Hepatocyte (in vitro differentiated cells): ENCODE measurements at places on chromosomes 7 and 10. TPM values are rescaled to one million over a fixed set of nuclear protein-coding genes. Genes with fewer than 3 reads are reported as not detected.
A peak's percentile ranks its signal among the peaks of the same experiment; 100 is the strongest.

ITGA8 gene
- 2.9 and 3.9 TPM in 2 replicates for polyA plus RNA-seq

SMKR1 gene
- 0.37 and 1.8 TPM in 2 replicates for polyA plus RNA-seq

C10orf67 gene
- polyA plus RNA-seq = not detected in 2 replicates

SLC18A3 gene
- 4.3 and 8.1 TPM in 2 replicates for polyA plus RNA-seq

H2BK1 gene
- not detected in 2 replicates for polyA plus RNA-seq

OR2A1 gene
- polyA plus RNA-seq = 0.06 and 0.22 TPM in 2 replicates

HOXA1 gene
- 0.25 and 0.77 TPM in 2 replicates for polyA plus RNA-seq

STOX1 gene
- polyA plus RNA-seq = 1.6 and 3.7 TPM in 2 replicates

PON1 gene
- 42.2 and 62.3 TPM in 2 replicates for polyA plus RNA-seq

PNLIPRP3 gene
- polyA plus RNA-seq = 0.46 TPM in 1 of 2 replicates, not detected in the other

GRCh38 chr7:1787681-1788235 lies 117.7 kb downstream of the ELFN1 start:
- DNase-seq = no peak

GRCh38 chr10:102629661-102630614 lies 14.3 kb upstream of the TRIM8 start:
- peak; percentile 40 for DNase-seq

DNA sequence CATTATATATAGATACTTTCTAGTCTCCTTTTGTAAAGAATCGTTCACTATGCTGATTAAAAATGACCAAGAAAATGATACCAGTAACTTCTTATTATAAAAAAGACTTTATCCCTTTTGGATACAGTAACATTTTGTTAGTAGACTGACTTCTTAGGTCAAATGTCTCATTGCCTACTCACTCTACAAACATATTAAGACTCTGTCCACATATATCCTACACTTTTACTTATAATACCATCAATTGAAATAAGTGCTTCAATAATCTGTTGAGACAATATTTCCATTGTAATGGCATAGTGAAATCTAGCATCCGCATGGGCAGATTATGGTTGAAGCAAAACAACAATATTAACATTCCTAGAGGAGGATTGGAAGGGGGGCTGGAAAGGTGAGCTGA lies 180.6 kb downstream of the ARL4A start:
- no peak for DNase-seq

DNA sequence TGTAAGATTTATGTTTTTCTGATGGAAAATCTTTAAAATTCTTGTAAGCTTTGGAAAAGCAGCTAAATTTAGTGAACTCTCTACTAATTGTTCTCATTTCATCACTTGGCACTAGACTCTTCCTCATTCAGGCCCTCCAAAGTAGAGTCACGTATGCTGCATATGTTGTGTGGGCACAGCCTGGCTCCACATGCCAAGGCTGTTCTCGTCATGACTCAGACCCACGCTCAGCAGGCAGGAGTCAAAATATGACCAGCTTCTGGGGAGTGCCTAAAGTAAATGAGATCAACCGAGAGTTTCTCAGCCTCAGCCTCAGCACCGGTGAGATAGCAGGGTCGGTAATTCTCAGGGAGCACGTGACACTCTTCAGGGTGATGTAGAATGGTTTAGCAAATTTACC lies 1672.9 kb downstream of the REEP3 start:
- no peak for DNase-seq

- no peak for DNase-seq
Measured at GRCh38 chr10:129742742-129743550, 221.1 kb downstream of the EBF3 start.

GRCh38 chr10:99339077-99339476 lies 9.9 kb downstream of the CNNM1 start:
- no peak for DNase-seq

GRCh38 chr10:70145166-70145665 lies 1.3 kb downstream of the TYSND1 start:
- DNase-seq = no peak

DNA sequence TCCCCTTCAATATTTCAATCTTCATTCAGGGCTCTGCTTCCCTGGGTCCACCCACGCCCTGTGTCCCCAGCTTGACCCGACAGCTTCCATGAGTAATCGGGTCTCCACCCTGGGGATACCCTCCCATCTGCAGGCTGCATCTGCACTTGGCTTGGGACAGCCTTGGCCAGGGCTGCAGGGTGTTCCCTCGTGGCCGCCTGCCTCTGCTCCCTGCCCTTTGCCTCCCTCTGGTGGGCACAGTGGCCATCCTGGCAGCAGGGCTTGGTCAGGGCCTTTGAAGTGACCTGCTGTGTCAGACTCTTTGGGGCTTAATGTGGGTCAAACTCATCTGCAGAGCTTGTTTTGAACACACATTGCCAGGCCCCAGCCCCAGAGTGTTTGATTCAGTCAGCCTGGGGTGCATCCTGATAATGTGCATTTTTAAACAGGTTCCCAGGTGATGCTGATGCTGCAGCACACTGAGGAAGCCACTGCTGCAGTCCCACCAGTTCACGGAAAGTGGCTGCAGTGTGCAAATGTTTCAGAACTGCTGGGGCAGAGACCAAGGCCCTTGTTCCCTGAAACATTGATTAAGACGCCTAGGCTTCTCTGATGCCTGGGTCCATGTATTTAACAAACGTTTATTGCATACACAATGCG lies 80.7 kb upstream of the SEC61G start:
- peak; percentile 30 for DNase-seq

DNA sequence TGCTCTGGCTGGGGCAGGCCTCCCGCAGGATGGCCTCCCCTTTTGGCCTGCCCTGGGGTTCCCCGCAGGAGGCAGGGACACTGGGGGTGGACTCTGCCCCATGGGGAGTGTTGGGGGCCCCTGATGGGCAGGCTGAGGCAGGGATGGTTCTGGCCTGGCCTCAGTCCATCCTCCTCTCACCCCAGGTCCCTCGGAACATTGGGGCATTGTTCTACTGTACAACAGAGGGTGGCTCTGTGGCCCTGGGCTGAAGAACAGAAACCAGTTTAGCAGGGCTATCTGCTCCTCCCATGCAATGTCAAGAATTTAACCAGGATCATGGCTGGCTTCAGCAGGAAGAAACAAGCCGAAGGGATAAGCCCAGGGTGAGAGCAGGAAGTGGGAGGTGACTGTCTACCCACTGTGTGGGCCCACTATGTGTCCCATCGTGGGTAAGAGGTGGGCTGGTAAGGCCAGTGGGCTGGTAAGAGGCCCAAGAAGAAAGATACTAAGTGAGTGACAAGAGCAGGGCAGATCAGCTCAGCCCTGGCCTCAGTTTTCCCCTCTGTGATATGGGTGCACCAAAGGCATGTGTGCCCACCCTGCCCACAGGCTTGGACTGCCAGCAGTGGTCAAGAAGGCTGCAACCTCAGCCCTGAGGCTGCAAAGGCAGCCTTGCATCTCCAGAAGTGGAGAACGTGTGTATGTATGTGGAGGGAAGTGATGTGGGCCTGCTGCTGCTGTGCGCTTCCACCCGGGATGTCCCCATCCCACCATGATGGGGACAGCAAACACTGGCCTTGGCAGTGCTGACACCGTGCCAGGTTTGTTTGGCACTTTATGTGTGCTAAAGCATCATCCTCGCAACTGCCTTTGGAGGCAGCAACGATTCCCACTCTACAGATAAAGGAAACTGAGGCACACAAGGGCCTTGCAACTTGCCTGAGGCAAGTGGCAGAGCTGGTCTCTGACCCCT lies 138.9 kb downstream of the SH3PXD2A start:
- DNase-seq = no peak

DNA sequence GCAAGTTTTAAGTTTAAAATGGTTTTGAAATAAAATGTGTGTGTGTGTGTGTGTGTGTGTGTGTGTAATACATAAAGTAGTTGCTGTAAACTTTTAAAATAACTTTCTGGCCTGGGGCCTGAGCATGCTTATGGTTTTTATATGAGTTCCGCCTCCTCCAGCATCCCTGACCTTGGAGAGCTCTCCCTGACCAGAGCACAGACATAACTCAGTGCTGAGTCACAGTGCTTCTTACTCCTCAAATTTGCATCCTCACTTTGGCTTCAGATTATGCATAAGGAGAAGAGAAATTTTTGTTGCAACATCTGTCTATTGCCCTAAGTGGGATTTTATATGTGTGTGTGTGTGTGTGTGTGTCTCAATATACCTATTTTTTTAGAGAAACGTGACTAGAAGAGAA lies 200.8 kb downstream of the ELMO1 start:
- peak; percentile 60 for DNase-seq

DNA sequence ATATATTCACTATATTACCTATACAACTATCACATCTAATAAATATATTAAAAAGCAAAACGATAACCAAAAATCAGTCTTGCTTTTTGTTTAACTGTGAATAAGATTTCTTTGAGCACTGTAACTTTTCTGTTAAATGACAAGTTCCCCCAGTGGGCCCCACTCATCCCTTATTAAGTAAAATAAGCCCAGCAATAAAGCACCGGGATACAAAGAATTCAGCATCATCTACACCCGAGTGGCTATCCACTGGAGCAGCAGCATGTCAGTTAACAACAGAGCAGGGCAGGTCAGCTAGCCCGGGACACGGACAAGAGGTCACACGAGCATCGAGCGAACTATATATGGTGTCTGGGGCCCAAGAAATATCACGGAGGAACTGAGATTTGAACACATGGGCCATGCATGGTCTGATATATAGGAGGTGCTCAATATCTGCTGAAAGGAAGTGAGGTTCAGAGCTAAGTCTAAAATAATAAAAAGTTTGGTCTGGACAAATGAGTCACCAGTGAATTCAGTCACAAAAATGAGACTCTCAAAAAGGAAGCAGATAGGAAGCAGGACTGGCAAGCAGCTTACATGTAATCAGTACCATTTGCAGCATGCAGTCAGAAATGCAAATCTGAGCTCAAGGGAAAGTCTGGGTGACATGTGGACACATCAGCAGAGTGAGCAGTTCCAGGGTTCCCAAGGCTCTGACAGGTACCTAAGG lies 4.1 kb downstream of the ERCC6 start:
- DNase-seq = no peak

- no peak for DNase-seq
Measured at GRCh38 chr10:22685926-22686325, 28.5 kb downstream of the PIP4K2A start.

DNA sequence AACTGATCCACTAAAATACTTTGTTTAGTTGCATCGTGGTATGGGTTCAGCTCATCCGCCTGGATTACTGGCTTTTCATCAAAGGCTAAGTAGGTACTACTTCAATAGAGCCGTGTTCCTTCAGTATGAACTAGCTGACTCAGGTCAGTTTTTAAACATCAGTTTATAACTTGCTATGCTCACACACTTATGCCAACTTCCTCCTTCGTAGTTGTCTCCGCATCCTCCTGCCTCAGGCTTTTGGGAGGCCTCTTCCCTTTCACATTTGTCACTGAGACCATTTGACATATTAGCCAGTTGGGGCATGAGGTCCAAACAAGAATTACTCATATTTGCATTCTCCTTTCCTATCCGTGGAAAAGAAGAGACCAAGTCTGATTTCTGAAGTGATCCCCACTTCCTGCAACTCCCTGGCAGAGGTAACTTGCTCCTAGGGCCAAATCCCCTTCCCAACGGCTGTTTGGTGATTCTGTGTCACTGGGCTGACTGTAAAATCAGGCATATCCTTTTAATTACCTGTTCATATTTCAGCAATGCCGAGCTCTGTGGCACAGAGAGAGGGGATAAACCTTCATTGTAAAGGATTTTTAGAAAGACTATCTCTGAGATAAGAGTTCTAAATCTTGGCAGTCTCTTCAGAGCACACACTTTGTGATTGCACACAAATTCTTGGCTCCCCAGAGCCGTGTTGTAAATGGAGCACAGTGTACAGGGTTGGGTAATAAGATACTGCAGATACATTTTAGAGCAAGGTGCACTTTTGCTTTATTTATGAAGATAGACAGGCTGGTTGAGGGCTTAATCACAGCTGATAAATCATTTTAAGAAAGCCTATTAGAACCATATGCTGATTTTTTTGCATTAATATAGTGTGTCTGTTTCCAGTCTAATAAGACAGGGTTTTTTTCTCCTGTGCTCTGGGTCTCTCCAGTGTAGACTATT lies 108.0 kb downstream of the CREB5 start:
- no peak for DNase-seq

GRCh38 chr7:111164442-111164841 lies 73.5 kb downstream of the LRRN3 start:
- DNase-seq = no peak

DNA sequence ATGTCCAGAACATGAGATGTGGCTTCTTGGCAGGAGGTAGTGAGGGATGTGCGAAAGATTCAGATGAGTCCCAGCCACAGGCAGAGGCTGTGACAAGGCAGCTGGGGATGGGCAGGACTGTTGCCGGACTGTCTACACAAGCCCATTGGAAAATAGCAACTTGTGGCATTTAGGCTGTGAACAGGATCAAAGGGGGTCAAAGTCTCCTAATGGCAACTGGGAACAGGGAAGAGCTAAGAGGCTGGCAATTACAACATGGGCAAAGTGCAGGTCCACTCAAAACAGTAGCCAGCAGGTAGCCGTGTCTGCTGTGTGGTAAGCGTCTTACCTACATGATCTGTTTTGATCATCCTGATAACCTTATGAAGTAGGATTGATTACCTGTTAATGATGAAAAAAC lies 254.2 kb upstream of the ZNF32 start:
- peak; percentile 53 for DNase-seq

GRCh38 chr7:105136221-105136620 lies 122.2 kb downstream of the KMT2E start:
- peak; percentile 27 for DNase-seq

- peak; percentile 10 for DNase-seq
Measured at GRCh38 chr10:14259696-14260566, 70.8 kb downstream of the FRMD4A start.

DNA sequence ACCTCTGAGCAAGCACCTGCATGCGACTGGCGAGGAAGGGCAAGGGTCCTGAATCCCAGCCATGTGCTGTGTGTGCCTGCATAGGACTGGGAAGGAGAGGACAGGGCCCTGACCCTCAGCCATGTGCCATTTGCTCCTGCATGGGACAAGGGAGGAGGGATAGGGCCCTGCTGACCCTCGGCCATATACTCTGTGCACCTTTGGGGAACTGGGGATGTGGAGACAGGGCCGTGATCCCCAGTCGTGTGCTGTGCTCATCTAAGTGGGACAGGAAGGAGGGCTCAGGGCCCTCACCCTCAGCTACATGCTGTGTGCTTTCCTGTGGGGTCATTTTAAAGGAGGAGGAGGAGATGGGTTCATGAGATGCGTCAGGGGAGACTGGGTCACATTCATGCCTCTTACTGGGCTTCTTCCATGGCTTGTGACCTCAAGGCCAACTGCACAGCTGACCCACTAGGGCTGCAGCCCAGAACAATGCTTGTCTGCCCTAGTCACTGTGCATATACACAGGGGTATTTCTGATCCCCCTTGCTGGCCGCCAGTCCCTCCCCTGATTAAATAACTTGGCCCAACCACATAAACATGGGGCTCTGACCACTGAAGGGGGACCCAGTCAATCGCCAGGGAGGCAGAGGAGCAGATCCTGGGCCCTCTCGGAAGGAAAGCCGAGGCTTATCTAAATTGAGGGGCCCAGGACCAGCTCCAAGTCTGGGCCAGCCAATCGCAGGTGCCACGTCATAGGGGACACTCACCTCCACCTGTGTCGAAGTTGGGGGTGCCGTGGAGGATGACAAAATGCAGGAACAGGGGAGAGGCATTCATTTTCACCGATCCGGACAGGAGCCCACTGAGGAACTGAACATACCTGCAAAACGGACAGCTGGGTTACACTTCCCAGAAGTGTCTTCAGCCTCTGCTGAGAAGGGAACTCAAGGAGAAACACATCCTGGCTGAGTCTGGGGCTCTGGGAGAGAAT lies 167.3 kb downstream of the TNS3 start:
- no peak for DNase-seq

GRCh38 chr10:4201866-4202825 lies 417.1 kb upstream of the KLF6 start:
- no peak for DNase-seq
